SJCRH30 (cell line): ENCODE measurements at places on chromosomes 7 and 10. TPM values are rescaled to one million over a fixed set of nuclear protein-coding genes. Genes with fewer than 3 reads are reported as not detected.

DNA sequence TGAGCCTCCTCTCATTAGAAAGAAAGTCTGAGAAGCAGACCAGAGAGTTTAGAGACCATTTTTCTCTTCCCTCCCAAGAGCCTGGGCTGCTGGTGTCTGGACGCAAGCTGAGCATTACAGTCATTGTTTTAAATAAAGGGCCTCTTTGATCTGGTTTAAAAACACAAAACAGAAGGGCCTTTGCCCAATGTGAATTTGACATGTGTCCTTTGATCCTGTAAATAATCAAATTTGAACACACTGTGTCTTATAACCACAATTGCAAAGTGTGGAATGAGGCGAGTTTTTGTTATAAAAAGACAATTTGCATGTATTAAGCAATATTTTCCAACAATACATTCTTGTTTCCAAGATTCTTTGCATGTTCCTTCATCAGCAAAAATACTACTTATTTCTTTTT, 158.5 kb downstream of the C7orf25 start:
- H3K27me3 ChIP-seq = no peaks in the 10 kb centered on the region
- no peaks in the 10 kb centered on the region for H3K4me1 ChIP-seq
- no peak for DNase-seq
- H3K4me3 ChIP-seq = no peak overlapping the region
- H3K36me3 ChIP-seq = no peaks in the 10 kb centered on the region

DNA sequence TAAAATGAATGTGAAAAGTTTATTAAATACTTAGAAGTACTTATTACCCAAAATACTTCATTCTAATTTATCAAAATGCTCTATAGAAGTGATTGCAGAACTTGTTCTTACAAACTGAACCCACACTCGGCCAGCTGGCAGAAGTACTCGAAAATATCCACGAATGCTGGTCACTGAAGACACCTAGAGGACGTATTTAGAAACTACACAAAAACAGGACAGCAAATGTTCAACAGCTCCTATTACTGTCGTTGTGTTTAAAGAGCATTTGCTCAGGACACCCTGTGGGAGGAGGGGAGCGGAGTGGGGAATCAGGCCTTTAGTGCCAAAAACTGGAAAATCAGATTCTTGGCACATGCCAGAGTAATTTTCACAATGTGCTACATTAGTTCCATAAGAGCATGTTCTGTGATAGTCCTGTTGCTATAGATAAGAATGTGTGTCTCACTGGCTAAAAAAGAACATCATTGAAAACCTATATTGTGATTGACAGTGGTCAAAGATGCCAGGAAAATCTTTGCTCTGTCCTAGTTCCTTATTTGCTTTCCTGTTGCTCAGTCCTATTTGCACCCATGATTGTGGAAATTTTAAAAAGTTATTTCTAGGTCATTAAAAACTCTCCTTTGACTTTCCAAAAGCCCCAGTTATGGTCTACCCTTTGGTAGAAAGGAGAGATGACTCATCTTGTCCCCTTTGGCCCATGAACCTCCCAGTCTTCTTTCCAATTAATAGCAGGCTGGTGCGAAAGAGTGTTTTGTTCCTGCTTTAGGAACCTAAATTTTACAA, 49.0 kb upstream of the NRBF2 start:
- H3K27ac ChIP-seq = no peak overlapping the region
- H3K4me1 ChIP-seq = no peaks in the 10 kb centered on the region
- no peak overlapping the region for H3K4me3 ChIP-seq

GRCh38 chr7:31699050-31699449, 12.0 kb downstream of the PPP1R17 start:
- H3K4me3 ChIP-seq = no peak overlapping the region
- H3K27me3 ChIP-seq = peaks cover 11% of the 10 kb centered on the region
- no peaks in the 10 kb centered on the region for H3K4me1 ChIP-seq
- no peak overlapping the region for H3K27ac ChIP-seq
- no peaks in the 10 kb centered on the region for H3K36me3 ChIP-seq

DNA sequence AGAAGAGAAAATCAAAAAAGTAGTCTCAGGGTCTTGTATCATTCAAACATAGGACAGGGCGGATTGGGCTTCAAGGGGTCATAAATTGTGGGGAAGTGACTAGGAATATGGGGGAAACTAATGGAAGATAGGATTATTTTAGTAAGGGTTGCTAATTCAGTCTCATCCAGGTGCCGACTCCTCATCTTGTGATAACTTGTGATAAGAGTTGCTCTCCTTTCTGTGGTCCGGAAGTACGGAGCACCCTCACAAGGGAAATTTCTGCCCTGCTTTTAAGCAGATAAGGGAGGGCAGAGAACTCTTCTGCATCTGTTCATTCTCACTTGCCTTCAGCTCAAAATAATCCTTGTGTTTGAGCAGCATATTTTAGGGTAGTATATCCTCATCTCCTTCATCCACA, 436.4 kb upstream of the LRGUK start:
- no peak for DNase-seq
- H3K4me1 ChIP-seq = no peaks in the 10 kb centered on the region
- no peak overlapping the region for H3K27ac ChIP-seq
- H3K36me3 ChIP-seq = no peaks in the 10 kb centered on the region
- no peaks in the 10 kb centered on the region for H3K27me3 ChIP-seq
- H3K4me3 ChIP-seq = no peak overlapping the region

- H3K4me1 ChIP-seq = peaks cover 3% of the 10 kb centered on the region; the same call in 1 of the 2 replicates
- H3K4me3 ChIP-seq = no peak overlapping the region
- H3K36me3 ChIP-seq = no peaks in the 10 kb centered on the region
- no peak for DNase-seq
These were observed 6.3 kb upstream of the EMX2 start for GRCh38 chr10:117536072-117536865.

- peak; percentile 15 for DNase-seq
- H3K27ac ChIP-seq = no peak overlapping the region
- H3K4me1 ChIP-seq = no peaks in the 10 kb centered on the region
- H3K27me3 ChIP-seq = no peaks in the 10 kb centered on the region
These were observed 77.0 kb upstream of the NMT2 start for GRCh38 chr10:15245530-15245929.

- DNase-seq = no peak
- H3K27me3 ChIP-seq = no peaks in the 10 kb centered on the region
- H3K36me3 ChIP-seq = no peaks in the 10 kb centered on the region
- no peak overlapping the region for H3K27ac ChIP-seq
- no peaks in the 10 kb centered on the region for H3K4me1 ChIP-seq
These were observed 21.4 kb downstream of the VPS26A start for GRCh38 chr10:69145329-69145728.

DNA sequence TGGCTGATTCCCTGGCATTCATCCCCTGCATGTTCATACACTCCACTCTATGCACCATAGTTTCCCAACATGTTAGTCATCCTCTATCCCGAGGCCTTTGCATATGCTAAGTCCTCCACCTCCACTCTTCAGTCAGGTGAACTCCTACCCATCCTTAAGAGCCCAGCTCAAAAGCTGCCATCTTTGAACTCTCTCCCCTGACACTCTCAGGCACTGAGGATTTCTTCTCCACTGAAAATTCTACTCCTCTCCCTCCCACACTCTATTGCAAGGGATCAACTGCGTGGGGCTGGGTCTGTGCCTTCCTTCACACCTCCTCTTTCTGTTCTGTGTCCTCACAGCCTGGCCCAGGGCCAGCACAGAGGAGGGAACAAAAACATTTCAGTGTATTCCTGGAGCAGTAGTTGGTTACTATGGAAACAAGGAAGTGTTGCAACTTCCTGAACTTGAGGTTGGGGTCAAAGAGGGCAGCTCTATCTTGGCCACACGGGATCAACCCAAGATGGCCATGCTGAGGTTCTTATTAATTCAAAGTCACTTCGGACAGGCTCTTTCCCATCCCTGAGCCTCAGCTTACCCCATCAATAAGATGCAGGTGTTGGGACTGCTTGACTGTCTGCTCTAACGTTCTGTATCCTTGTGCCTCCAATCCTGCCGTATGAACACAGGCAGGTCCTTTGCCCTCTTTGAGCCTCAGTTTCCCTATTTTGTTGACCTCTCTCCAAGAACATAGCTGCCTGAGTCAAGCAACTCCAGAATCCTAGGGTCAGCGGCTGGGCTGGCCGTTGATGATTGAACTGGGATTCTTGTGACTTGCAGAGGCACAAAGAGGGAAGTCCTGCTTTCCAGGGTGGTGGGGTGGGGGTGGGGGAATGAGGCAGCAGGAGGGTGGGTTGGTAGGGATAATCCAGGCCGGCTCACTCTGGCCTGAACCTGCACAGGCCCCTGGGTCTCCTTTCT, 15.5 kb downstream of the ZMIZ1 start:
- peak; percentile 51 for DNase-seq
- no peaks in the 10 kb centered on the region for H3K36me3 ChIP-seq
- no peaks in the 10 kb centered on the region for H3K27me3 ChIP-seq
- H3K4me1 ChIP-seq = peaks cover 14% of the 10 kb centered on the region

GRCh38 chr7:20574784-20575720, 40.4 kb upstream of the ABCB5 start:
- no peak for DNase-seq
- H3K4me1 ChIP-seq = peaks cover 14% of the 10 kb centered on the region
- no peaks in the 10 kb centered on the region for H3K36me3 ChIP-seq

DNA sequence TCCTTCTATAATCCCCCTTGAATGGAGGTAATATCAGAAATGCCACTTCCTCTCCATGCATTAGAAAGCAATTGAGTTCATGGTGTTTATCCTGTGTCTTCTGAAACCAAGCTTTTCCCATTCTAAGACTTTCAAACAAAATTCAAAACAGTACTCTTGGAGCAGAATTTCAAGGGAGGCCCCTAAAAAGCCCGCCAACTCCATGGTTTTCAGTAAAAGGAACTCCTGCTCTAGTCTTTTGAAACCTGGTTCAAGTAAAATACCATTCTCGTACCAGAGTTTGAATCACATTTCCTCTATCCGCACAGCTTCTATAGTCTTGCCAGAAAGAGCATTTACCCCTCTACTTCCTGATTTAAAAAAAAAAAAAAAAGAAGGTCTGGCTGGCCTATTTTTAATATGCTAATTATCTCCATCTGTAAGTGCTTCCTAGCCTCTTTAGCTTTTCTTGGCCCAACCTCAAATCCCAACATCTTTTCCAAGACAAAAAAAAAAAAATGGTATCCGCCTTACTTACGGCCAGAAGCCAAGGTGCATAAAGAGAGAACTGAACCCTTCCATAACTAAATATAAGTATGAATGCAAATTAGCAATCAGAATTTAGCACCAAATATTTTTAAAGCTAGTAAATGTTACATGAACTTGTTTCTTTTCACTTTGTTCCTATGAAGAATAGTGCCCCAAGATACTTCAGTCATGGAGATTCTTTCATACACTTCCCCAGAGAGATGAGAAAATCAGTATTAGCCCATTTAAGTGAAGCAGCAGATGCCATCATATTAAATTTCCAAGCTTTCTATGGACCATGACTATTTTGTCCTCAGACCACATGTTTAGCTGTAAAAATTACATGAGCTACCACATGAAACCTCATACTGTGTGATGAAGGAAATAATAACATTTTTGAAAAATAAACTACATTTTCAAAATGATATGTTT, 199.9 kb upstream of the FAM3C start:
- no peak overlapping the region for H3K4me3 ChIP-seq
- no peaks in the 10 kb centered on the region for H3K36me3 ChIP-seq
- H3K27ac ChIP-seq = no peak overlapping the region
- no peaks in the 10 kb centered on the region for H3K4me1 ChIP-seq

DNA sequence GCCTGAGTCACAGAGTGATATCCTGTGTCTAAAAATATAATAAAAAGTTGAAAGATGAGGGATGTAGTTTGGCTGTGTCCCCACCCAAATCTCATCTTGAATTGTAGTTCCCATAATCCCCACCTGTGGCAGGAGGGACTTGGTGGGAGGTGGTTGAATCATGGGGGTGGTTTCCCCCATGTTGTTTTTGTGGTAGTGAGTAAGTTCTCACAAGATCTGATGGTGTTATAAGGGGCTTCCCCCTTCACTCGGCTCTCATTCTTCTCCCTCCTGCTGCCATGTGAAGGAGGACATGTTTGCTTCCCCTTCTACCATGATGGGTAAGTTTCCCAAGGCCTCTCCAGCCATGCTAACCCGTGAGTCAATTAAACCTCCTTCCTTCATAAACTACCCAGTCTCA, 25.1 kb upstream of the UBE3C start:
- DNase-seq = no peak
- H3K27me3 ChIP-seq = 0 out of 2 replicates have a peak, but pooled peaks cover 11% of the 10 kb centered on the region
- no peaks in the 10 kb centered on the region for H3K4me1 ChIP-seq
- no peaks in the 10 kb centered on the region for H3K36me3 ChIP-seq

GRCh38 chr7:24834128-24834798, 77.0 kb upstream of the GSDME start:
- no peak overlapping the region for H3K27ac ChIP-seq
- peaks cover 4% of the 10 kb centered on the region; the same call in 1 of the 2 replicates for H3K4me1 ChIP-seq
- peaks cover 10% of the 10 kb centered on the region; the same call in 1 of the 2 replicates for H3K36me3 ChIP-seq

DNA sequence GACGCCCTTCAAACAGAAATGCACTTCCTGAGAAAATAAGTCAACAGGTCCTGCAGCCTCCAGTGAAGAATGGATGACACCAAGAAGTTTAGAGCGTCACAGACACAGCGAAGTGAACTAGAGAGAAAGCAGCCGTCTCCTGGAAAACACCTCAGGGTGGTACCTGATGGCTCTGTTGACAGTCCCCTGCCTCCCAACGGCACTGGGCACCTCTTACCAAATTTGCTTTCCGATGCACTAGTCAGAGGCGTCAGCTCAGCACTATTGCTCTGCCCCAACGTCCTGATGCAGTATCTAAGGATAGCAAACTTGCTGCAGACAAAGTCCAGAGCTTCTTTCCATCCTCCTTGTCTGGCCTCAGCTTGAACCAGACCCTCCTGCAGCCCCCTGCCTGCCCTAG, 38.3 kb downstream of the SFMBT2 start:
- no peak overlapping the region for H3K4me3 ChIP-seq
- no peaks in the 10 kb centered on the region for H3K27me3 ChIP-seq
- DNase-seq = no peak
- peaks cover 20% of the 10 kb centered on the region for H3K4me1 ChIP-seq
- no peaks in the 10 kb centered on the region; the same call in 1 of the 2 replicates for H3K36me3 ChIP-seq
- H3K27ac ChIP-seq = no peak overlapping the region

DNA sequence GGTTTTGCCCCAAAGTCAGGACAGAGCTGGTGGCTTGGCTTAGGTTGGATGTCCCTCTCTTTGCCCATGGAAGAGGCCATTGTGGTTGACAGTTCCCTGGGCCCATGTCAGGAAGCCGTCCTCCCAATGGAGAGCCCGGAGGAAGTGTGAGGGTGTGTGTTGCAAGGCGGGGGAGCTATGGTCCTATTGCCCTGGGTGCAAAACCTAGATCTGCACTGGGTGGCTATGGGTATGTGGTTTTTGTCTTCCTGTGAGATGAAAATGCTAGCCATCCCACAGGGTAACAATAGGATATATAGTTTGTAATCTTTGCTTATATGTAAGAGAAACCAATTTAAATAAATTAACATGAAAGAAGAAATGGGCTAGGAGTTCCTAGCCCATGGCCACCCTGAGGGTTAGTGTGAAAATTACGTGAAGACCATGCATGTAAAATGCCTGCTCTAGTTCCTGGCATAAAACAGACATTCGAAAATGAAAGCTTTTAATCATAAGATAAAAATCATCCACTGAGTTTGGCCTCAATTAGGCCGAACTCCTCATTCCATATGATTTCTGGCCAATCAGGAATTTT, 189.2 kb downstream of the PLPP4 start:
- 0 out of 2 replicates have a peak, but pooled peaks cover 4% of the 10 kb centered on the region for H3K27me3 ChIP-seq
- no peak overlapping the region for H3K27ac ChIP-seq
- H3K4me3 ChIP-seq = no peak overlapping the region
- no peaks in the 10 kb centered on the region for H3K36me3 ChIP-seq

The GNG11 gene
- 12.5 and 12.7 TPM in 2 replicates for total RNA-seq

The COL17A1 gene
- total RNA-seq = not detected in 2 replicates

The ZNF425 gene
- total RNA-seq = 0.57 and 0.89 TPM in 2 replicates

The VSTM4 gene
- total RNA-seq = 7.1 and 7.2 TPM in 2 replicates

The PRLHR gene
- total RNA-seq = not detected in 2 replicates

The BLNK gene
- not detected in 2 replicates for total RNA-seq

The HOXA1 gene
- total RNA-seq = 6.8 and 7.3 TPM in 2 replicates
